Glutamatergic neuron (in vitro differentiated cells): ENCODE measurements at places on chromosomes 3 and 15. TPM values are rescaled to one million over a fixed set of nuclear protein-coding genes. Genes with fewer than 3 reads are reported as not detected.

SLC28A1 gene
- total RNA-seq: 0.25 TPM

DNA sequence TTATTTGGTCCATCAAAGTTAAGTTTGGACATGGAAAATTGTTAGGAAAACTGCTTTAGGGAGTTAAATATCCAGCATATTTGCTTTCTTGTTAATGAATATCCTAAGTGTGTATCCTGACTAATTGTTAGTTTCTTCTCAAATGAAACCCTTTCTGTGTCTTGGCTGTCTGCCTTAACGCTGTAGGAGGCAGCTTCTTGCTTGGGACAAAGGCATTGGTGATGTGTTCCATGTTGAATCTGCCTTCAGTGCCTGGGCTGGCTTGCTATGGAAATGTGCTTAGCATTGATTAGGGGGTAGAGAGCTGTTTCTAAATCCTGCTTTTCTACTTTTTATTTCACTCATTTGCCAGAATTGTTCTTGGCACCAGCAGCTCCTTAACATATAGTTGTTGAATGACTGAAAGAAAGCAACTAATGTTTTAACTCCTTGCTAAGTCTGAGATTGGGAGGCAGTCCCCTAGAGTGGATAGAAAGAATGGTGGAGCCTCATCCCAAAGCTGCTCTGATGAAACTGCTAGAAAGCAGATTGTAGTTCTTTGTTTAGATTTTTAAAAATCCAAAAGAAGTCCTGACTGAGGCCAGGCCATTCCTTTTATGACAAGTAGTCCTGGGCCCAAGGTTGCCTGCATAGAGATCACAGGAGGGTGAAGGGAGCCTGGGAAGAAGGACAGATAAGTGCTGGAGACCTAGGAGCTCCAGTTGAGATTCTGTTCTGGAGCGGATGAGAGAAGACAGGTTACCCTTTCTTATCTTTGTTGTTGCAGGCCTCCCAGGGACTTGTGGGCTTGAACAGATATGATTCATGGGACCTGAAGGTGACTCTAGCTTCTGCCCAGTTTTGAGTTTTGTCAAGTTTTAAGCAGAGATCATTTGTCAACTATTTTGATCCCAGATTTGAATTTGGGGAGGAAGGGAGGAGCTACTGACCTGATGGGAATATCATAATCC, 39.3 kb downstream of the OXNAD1 start:
- H3K4me3 ChIP-seq: no peak overlapping the region
- H3K36me3 ChIP-seq: no peaks in the 10 kb centered on the region
- no peaks in the 10 kb centered on the region for H3K27me3 ChIP-seq
- no peak overlapping the region for H3K27ac ChIP-seq
- no peak for DNase-seq

DNA sequence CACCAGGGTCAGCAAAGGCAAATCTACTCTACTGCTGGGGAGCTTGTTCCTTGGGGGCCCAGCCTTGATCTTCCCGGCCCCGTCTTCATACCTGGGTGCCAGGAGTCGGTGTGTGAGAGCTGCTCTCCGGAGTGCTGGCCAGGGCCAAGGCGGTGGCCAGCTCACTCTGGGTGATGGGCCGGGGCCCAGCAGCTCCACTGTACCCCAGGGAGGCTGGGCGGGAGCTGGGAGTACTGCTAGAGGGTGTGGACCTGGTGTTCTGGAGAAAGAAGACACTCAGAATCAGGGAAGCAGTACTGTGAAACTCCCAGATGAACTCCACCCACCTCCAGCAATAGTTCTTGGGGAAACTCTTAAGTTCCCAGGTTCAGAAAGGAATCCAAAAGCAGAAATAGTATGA, 11.9 kb downstream of the UBL7 start:
- no peaks in the 10 kb centered on the region for H3K27me3 ChIP-seq
- H3K27ac ChIP-seq: no peak overlapping the region
- H3K36me3 ChIP-seq: no peaks in the 10 kb centered on the region
- H3K4me1 ChIP-seq: peaks cover 13% of the 10 kb centered on the region
- DNase-seq: no peak
- H3K4me3 ChIP-seq: no peak overlapping the region

- H3K27ac ChIP-seq: no peak overlapping the region
- peaks cover 6% of the 10 kb centered on the region for H3K27me3 ChIP-seq
- no peak overlapping the region for H3K4me3 ChIP-seq
- H3K4me1 ChIP-seq: peaks cover 41% of the 10 kb centered on the region
- no peaks in the 10 kb centered on the region for H3K36me3 ChIP-seq
- DNase-seq: no peak
These were observed 38.0 kb downstream of the MGLL start for GRCh38 chr3:127784283-127784682.

- DNase-seq: no peak
- no peak overlapping the region for H3K4me3 ChIP-seq
- no peaks in the 10 kb centered on the region for H3K27me3 ChIP-seq
- no peaks in the 10 kb centered on the region for H3K4me1 ChIP-seq
These were observed 67.3 kb upstream of the TRIM42 start for GRCh38 chr3:140610544-140610943.

DNA sequence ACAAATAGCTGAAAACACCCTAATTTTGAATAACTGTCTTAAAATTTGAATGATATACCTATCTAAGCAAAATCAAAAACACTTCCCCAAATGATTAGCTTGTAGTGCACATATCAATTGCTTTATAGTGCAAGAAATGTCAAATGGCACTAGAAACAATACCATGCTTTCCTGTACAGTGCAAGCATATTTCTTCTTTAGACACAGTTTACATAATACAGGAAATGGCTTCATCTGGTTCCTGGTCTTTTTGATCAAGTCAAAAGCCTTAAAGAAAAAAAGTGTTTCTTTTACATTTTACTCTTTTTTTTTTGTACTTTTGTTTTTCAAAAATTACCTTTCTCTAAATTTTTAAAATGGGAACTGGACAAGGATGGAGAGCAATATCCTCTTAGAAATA, 352.1 kb downstream of the MECOM start:
- no peak for DNase-seq
- no peaks in the 10 kb centered on the region for H3K27me3 ChIP-seq
- no peak overlapping the region for H3K27ac ChIP-seq
- H3K36me3 ChIP-seq: no peaks in the 10 kb centered on the region

DNA sequence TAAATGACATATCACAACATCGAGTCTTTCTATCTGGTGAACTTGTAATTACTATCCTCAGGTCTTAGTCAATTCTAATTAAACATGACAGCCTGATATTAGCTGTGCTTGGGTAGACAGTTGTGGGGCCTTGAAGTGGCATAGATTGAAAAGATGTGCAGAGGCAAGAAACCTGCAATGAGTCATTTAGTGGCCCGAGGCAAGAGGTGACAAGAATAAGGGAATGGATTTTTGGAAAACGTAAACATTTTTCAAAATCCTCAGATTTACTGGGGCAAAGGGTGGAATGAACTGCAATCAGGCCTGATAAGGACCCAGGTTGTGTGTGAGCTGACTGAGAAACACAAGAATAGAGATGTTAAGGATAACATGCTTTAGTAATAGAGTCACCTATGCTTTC, 29.5 kb upstream of the ULK4 start:
- DNase-seq: no peak
- H3K27me3 ChIP-seq: peaks cover 3% of the 10 kb centered on the region
- no peak overlapping the region for H3K4me3 ChIP-seq
- no peaks in the 10 kb centered on the region for H3K4me1 ChIP-seq
- H3K27ac ChIP-seq: no peak overlapping the region

GRCh38 chr3:36776436-36776835, 12.1 kb upstream of the DCLK3 start:
- DNase-seq: no peak
- no peaks in the 10 kb centered on the region for H3K36me3 ChIP-seq
- H3K4me3 ChIP-seq: no peak overlapping the region
- H3K27me3 ChIP-seq: no peaks in the 10 kb centered on the region

DNA sequence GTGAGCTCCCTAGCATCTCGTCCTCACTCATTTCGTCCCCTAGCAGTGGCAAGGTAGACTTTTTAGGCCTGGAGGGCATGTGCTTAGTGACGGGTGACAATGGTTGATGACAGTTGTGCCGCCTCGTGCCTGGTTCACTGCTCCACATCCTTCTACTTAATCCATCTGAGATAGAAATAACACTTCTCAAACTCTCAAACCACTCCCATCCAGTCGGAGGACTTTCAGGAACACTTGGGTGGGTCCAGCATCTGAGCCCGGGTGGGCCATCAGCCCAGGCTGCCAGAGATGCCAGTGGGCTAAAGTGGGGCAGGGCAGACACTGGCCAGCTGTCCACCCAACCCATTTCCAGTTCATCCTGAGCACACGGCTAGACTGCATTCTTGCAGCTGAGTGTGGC, 79.7 kb upstream of the SMAD3 start:
- DNase-seq: no peak
- no peaks in the 10 kb centered on the region for H3K4me1 ChIP-seq
- peaks cover 2% of the 10 kb centered on the region for H3K27me3 ChIP-seq
- no peak overlapping the region for H3K4me3 ChIP-seq

SCN5A gene
- 4.8 TPM for total RNA-seq

GRCh38 chr3:4644951-4645350, 151.8 kb downstream of the ITPR1 start:
- H3K36me3 ChIP-seq: no peaks in the 10 kb centered on the region
- no peak overlapping the region for H3K4me3 ChIP-seq
- DNase-seq: no peak
- H3K27ac ChIP-seq: no peak overlapping the region
- H3K4me1 ChIP-seq: no peaks in the 10 kb centered on the region

- no peak for DNase-seq
- H3K4me1 ChIP-seq: peaks cover 39% of the 10 kb centered on the region
- H3K27me3 ChIP-seq: peaks cover 4% of the 10 kb centered on the region
- peaks cover 10% of the 10 kb centered on the region for H3K36me3 ChIP-seq
These were observed 2.4 kb downstream of the MKRN3 start for GRCh38 chr15:23567921-23568320.

BMF gene
- total RNA-seq: 11.3 TPM

DNA sequence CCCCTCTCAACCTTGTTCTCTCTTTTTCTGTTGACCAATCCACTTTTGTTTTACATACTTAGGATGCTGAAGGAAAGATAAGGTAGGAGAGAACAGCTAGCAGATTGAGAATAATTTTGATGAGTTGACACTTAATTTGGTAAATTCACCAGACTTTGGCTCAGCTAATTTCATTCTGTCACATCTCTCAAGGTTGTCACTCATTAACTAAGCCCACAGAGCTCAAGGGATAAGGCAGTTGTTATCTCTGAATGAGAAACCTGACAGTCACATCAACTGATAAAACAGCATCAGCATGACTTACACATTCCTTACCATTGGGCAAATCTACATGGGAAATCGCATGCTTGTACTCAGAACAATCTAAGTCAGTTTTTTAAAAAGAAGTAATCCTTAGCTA, 591.4 kb downstream of the NLGN1 start:
- no peak for DNase-seq
- H3K27ac ChIP-seq: no peak overlapping the region
- H3K27me3 ChIP-seq: no peaks in the 10 kb centered on the region
- no peak overlapping the region for H3K4me3 ChIP-seq

ACTRT3 gene
- 1.8 TPM for total RNA-seq

- no peak for DNase-seq
- H3K4me3 ChIP-seq: no peak overlapping the region
- H3K36me3 ChIP-seq: no peaks in the 10 kb centered on the region
- H3K4me1 ChIP-seq: no peaks in the 10 kb centered on the region
These were observed 39.4 kb downstream of the KPNA1 start for GRCh38 chr3:122475316-122475715.

DNA sequence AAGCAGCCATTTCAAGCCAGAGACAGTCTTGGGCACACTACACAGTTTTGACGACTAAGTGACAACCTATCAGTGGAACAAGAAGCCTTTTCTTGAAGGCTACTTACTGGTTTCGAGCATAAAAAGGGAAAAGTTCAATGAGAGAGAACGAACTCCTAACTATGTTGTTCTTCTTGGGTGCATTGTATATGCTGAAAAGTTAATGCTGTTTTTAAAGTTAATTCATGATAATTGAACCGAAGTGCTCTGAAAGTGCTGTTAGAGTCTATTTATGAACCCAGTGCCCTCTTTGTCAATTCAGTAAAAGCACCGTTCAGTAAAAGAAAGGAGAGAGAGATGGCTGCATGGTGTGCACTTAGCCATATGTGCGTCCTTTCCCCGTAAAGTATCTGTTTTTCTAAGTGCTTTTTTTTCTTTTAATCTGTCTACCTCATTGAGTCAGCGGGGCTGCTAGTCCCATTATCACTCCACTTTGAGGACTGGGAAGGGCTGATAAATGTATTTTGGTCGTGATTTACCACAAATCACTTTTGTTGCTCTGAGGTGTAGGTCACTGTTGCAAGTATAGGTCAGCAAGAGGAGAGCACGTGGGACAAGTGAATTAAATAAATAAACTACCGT, 380.7 kb upstream of the GOLIM4 start:
- no peak for DNase-seq
- H3K36me3 ChIP-seq: no peaks in the 10 kb centered on the region
- peaks cover 48% of the 10 kb centered on the region for H3K4me1 ChIP-seq
- H3K27me3 ChIP-seq: no peaks in the 10 kb centered on the region
